Stimulated activated CD4-positive, alpha-beta T cell treated with anti-CD3 and anti-CD28 coated beads, Interleukin-15, amount 100 ng/mL, for 1 hour (primary cell): ENCODE measurements at places on chromosomes 5 and 9.

DNA sequence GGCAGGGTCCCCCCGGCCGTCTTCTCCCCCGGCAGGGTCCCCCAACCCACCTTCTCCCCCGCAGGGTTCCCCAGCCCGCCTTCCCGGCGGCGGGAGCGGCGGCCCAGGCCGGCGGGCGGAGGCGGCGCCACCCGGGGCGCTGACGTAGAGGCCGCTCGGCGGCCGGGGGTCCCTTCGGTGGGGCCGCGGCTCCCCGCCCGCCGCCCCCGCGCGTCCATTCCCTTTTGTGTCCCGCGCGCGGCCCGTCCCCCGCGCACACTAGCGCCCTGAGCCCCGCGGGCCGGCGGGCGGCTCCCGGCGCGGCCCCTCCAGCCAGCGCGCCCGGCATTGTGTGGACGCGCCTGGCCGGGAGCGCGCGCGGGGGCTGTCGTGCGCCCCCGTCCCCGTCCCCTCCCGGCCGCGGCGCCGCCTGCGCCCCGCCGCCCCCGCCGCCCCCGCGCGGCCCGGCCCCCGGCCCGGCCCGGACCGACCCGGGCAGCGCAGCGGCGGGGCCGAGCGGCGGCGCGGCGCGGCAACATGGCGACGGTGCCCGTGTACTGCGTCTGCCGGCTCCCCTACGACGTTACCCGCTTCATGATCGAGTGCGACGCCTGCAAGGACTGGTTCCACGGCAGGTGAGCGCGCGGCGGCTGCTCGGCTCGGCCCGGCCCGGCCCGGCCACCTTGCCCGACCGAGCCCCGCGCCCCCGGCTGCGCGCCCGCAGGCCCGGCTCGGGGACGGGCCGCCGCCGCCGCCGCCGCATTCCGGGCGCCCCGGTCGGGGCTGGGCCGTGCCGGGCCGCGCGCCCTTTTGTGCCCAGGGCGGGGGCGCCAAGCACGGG lies at the start of gene PHF2:
TSS of gene PHF2 (plus strand) at position 327 of the 820 bp plus-strand sequence. CDS start at position 517, 190 bp downstream.
- DNase-seq: no peak

- no peak for DNase-seq
Measured at GRCh38 chr5:173830421-173830820, 57.7 kb upstream of the CPEB4 start.

GRCh38 chr5:146687630-146688029 lies 171.6 kb upstream of the GPR151 start:
- DNase-seq: no peak

- DNase-seq: no peak
Measured at GRCh38 chr5:141603923-141604717, 14.7 kb downstream of the DIAPH1 start.

GRCh38 chr5:132497488-132497997 lies 7.0 kb upstream of the IRF1 start:
- no peak for DNase-seq

GRCh38 chr5:156164306-156164705 lies 162.7 kb upstream of the SGCD start:
- no peak for DNase-seq

DNA sequence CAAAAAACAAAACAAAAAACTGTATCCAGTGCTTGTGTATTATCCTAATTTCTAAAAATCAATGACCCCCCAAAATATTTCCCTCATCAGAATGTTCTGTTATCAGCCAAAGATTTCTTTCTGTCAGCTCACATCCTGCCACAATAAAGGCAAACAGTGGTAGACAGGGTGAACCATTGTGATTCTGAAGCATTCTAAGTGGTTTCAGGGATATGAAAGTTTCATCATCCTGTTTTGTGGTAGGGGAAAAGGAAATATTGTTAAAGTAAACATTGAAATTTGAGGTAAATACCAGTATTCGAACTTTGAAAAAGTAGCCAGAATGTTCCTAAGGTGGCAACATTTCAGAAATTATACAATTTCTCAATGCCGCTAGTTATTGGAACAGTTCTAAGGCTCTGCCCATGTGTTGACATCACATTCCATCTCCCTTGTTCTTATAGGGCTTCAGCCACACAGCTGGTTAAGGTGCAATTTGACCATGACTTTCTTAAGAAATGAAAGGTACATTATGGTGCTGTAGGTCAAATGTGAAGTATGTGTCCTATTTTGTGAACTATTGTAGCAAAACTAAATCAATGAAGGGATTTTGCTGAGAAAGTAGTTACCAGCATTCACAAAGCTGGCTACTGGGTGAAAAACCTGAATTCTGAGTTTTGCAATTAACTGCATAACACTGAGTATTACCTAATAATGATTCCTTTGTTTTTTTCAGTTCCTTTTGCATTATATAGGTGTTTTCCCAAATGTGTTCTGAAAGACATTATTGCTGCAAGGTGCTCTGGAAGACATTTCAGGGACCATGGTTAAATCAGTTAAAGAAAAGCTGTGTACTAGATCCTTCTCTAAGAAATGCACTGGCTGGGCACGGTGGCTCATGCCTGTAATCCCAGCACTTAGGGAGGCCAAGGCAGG lies 107.6 kb upstream of the RASGRF2 start:
- DNase-seq: no peak

DNA sequence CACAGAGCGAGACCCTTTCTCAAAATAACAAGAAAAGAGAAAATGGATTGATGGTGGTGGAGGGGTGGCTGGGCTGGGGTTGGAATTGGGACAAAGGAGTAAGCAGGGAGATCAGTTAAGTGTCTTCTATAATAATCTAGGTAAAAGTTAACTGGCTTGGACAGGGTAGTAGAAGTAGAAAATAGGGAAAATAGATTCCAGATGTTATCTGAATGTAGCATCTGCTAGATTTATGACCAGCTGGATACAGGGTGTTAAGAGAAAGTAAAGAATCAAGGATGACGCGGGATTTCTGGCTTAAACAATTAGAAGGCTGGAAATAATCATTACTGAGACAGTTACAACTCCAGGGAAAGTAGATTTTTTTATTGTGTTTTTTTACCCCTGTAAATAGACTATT lies 13.0 kb downstream of the PPP6C start:
- DNase-seq: no peak

- no peak for DNase-seq
Measured at GRCh38 chr5:116303340-116303739, 218.5 kb downstream of the COMMD10 start.

DNA sequence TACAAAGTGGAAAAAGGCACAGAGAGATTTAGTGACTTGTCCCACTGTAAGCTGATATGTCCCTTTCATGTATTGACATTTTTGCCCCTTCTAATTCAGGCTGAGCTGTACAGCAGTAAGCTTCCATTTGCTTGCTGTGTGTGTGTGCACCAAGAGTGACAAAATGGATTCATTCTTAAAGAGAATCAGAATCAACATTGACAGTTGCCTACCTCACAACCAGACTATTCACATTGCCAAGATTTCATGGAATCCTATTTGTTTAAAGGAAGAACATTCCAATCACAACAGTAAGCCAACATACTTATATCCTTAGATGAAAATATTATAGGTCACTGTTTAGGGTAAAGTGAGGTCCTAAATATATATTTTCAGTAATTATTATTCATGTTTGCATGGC lies 102.6 kb downstream of the TMEM232 start:
- DNase-seq: no peak

GRCh38 chr9:34072410-34072809 lies 23.7 kb upstream of the UBAP2 start:
- no peak for DNase-seq

GRCh38 chr5:1292139-1292538 lies 2.7 kb downstream of the TERT start:
- DNase-seq: no peak

DNA sequence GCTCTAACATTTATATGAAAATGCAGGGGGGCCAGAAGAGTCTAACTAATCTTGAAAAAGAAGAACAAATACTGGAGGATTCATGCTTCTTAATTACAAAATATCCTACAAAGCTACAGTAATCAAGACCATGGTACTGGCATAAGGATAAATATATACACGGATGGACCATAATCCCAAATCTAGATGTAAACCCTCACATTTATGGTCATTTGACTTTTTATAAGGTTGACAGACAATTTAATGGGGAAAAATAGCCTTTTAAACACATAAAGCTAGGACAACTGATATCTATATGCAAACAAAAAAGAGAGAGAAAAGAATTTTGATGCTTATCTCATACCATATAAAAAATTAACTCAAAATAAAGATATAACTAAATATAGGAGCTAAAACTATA lies 55.9 kb downstream of the YIPF5 start:
- DNase-seq: no peak

DNA sequence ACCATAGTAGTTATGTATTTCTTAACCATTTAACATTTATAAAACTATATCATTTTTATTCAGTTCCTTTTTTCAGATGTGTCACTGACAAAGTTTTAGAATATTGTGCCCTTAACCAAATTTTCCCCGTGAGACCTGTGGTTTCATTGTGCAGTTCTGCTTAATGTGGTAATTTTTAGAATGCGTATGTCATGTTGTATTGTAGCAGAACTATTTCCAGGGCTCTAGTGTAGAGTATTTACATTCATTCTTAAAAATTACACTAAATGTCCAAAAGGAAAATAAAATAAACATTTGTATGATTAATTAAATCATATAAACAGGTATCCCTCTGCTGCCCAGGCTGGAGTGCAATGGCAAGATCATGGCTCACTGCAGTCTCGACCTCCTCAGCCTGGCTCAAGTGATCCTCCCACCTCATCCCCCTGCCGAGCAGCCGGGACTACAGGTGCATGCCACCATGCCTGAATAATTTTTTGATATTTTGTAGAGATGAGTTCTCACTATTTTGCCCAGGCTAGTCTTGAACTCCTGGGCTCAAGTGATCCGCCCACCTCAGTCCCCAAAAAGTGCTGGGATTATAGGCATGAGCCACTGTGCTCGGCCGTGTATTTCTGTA lies 15.4 kb downstream of the SERINC5 start:
- no peak for DNase-seq

DNA sequence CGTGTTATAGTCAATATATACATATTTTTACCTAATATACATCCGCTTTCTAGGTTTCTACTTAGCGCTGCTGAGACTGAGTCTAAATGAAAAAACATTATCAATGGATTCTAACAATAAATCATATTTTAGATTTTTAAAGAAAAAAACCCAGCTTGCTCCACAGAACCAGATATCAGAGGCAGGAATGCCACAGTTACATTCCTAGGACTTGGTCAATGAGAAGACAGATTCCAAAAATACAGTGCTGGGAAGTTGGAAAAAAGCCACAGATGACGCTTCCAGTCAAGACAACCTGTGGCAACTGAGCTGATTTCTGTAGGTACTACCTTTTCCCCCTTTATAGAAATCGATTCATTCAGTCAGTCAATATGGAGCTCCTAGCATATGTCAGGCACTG lies 577 bp upstream of the CCDC112 start:
- no peak for DNase-seq

DNA sequence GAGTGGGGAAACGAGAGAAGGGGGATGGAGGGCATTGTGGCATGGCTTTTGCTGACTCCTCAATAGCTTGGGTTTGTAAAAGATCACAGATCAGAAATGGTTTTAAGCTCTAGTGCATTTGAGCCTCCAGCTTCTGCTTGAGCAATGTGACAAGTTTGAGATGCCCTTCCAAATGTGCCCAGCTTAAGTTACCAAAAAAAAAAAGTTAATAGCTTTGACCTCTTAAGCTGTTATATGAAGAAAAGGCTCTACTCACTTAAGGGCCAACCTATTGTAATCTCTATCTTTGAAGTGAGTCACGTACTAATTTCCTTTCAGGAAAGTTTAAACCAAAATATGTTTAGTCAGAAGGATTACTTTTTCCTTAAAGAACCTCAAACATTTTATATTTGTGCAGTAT lies 428.8 kb upstream of the ACTBL2 start:
- DNase-seq: no peak

- no peak for DNase-seq
Measured at GRCh38 chr9:126391713-126392661, 65.4 kb downstream of the MVB12B start.
